Gastrocnemius medialis (tissue), 4 donors: ENCODE measurements at places on chromosomes 3 and 15. TPM values are rescaled to one million over a fixed set of nuclear protein-coding genes. Genes with fewer than 3 reads are reported as not detected.

SRGAP3 gene
- 2.1 TPM for total RNA-seq

TMEM212 gene
- total RNA-seq: not detected

SLC22A14 gene
- total RNA-seq: not detected

KLF15 gene
- 118 TPM for total RNA-seq

RNF13 gene
- total RNA-seq: 62.8 TPM

- no peak for DNase-seq
These were observed 25.4 kb downstream of the SEC61A1 start for GRCh38 chr3:128077665-128078064.

- DNase-seq: no peak
These were observed 61.8 kb downstream of the RUBCN start for GRCh38 chr3:197674741-197675562.

- DNase-seq: no peak
These were observed 13.6 kb downstream of the C3orf20 start for GRCh38 chr3:14688525-14688924.

DNA sequence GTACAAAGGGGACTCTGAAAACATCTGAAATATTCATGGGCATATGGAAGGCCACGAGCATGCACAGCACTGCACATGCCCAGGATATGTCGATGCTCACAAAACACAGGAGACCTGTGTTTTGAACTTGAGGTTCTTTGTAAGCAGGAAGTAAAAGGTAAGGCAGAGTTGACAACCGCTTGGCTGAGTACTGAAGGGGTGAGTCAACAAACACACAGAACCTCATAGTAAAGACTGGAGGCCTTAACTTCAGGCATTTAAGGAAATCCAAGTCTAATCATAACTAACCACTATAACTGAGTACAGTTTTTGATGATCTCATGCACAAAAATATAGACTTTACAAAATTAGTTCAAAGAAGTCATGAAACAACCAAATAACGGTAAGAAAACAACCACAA is 80.6 kb downstream of the MYO9A start:
- DNase-seq: no peak

GRCh38 chr15:22956978-22957260 is 23.2 kb downstream of the CYFIP1 start:
- DNase-seq: no peak

DNA sequence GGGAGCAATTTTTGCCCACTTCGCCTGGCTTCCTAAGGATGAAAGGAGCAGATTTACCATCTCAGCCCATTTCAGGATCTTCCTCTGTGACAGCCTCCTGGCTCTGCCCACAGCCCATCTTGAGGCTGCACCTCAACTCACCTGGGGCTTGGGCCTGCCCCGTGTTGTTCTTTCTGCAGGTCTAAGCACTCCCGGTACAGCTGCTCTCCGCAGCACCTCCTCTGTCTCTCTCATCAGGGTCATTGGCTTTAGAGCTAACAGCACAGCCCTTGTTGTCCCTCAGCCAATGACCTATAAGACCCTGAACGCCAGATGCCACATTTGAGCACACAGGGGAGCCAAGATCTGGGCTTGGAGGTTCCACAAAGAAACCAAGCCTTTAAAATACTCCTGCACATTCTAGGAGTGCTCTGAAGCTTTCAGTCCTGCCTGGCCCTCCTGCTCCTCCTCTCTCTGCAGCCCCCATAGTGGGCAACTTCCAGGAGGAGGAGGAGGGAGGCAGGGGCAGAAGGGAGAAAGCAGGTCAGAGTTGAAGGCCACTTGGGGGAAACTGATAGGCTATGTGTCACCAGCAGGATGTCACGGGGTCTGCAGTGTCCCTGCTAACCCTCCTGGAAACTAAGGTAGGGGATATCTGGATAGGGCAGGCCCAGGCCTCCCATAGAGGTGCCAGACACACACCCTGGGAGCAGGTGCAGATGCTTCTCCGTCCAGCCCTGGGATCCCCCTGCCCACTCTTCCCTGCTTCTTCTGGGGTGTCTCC is 115.6 kb downstream of the ETFA start:
- DNase-seq: no peak

GRCh38 chr3:161644891-161645635 is 148.5 kb downstream of the OTOL1 start:
- no peak for DNase-seq

GRCh38 chr15:81268881-81269601 is 54.9 kb downstream of the STARD5 start:
- DNase-seq: no peak

- no peak for DNase-seq
These were observed 3.6 kb downstream of the RTP2 start for GRCh38 chr3:187698499-187699399.

DNA sequence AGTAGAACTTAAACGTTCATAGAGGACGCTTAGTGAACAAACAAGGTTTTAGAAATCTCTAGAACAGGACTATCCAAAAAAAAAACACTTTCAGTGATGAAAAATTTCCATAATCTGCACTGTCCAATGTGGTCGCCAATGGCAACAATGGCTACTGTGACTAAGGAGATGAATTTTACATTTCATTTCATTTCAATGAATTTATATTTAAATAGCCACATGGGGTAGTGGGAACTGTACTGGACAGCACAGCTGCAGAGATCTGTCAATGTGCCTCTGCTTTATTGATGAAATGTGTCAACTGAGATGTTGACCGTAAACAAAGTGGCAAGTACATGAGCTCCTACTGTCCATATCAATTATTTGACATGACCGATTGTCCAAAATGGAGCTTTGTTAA is 222.5 kb downstream of the MAGI1 start:
- no peak for DNase-seq

DNA sequence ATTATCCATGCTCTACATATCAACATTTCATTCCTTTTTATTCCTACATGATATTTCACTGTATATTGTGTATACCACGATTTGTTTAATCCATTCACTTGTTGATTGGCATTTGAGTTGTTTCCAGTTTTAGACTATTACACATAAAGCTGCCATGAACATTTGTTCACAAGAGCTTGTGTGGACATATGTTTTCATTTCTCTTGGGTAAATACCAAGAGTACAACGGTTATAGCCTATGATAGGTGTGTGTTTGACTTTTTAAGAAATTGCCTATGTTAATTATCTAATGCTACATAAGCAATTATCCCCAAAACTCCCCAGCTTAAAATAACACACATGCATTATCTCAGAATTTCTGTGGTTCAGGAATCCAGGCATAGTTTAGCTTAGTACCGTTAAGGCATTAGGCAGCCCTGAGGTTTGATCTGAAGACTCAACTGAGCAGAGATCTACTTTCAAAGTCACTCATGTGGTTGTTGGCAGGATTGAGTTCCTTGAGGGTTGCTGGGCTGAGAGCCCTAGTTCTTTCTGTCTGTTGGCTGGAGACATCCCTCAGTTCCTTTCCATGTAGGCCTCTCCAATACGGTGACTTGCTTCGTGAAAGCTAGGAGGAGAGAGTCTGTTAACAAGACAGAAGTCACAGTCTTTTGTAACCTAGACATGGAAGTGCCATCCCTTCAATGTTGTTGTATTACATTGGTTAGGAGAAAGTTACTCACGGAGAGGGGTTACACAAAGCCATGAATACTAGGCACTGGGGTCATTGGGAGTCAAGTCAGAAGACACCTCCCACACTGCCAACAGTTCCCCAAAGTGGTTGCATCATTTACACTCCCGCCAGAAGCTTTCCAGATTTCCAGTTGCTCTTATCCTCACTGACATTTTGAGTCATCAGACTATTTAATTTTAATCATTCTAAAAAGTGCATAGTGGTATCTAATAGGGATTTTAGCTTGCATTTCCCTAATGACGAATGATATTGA is 21.0 kb upstream of the PCSK6 start:
- DNase-seq: no peak

DNA sequence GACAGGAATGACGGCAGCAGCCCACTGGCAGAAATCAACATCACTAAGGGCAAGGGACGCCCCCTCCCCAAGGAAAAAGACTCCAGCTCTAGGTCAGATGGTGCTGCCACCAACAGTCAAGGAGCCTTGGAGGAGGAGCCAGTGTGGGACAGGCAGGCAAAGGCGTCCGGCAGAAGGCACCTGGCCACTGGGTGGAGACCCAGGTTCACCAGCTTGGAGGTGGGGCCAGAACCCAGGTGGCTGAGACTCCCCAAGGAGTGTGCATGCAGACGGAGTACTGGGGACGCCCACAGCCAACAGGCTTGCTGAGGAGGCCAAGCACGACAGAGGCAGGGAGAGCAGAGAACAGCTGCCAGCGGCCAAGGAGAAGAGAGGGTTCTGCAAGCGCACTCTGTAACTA is 35.2 kb downstream of the PTPN23 start:
- no peak for DNase-seq

- no peak for DNase-seq
These were observed 6.5 kb downstream of the RFTN1 start for GRCh38 chr3:16506884-16507577.

DNA sequence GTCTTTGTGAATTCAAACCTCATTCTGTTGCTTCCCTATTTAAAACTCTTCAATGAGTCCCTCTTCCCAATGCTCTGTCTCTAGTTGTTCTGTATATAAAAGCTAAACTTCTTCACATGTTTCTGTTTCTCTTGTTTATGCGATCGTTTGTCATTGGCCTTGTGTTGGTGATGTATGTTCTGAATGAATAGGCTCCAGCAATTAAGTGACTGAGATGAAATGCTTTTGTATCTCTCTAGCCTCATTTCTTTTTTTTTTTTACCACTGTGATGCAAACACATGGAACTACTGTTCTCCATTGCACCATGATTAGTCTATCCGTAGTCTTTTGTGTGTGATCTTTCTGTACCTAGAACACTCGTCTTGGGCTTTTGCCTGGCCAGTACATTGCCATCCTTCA is 380.5 kb upstream of the TPRG1 start:
- DNase-seq: no peak

DNA sequence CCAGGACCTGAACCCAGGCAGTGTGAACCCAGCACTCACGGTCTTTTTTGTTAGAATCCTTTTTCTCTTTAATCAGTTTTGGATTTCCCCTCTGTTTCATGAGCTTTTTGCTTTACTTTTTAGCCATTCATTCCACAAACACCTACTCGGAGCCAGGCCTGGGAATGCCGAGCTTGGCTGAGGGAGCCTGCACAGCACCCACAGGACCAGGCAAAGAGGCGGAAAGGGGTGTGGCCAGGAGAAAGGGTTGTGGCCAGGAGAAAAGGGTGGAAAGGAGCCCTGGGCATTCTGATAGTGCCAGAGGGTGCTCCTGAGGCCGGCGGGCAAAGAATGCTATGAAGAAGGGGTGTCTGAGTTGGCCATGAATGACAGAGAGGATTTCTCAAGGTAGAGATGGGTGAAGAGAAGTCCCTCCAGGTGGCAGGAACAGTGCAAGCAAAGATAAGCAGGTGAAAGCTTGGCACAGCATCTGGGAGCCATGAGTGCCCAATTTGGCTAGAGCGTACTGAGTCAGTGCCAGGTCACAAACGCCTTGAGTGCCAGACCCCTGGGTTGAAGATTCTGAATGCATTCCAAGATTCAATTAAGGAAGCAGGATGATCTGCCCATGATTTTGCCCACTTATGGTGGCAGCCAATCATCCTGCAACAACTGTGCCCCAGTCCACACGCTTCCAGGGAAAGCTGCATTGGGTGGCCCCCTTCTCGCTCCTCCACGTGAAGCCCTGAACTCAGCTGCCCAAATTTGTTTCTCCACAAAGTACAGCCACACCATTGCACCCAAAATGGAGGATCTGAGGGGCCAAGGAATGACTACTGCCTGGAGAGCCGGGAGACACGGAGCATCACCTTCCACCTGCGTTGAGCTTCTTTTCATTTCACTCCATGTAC is 157.2 kb downstream of the XXYLT1 start:
- no peak for DNase-seq

DNA sequence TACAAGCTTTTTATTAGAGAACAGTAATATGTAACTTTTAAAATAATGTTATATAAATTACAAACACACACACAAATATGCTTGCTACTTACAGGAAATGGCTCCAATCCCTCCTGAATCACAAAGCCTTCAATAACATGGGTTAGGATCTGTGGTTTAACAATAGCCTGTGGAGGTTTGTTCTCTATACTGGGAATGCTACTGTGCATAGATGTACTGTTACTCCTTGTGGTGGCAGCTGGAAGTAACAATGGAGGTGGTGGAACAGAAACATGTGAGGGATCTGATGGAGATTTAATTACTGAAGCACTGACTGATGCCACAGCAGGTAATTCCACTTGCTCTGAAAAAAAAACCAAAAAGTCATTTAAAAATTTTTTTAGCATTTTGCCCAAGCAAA is 64.4 kb downstream of the PHC3 start:
- DNase-seq: no peak

GRCh38 chr3:112734736-112735350 is 93.9 kb upstream of the CCDC80 start:
- peak; percentile 14 for DNase-seq

DNA sequence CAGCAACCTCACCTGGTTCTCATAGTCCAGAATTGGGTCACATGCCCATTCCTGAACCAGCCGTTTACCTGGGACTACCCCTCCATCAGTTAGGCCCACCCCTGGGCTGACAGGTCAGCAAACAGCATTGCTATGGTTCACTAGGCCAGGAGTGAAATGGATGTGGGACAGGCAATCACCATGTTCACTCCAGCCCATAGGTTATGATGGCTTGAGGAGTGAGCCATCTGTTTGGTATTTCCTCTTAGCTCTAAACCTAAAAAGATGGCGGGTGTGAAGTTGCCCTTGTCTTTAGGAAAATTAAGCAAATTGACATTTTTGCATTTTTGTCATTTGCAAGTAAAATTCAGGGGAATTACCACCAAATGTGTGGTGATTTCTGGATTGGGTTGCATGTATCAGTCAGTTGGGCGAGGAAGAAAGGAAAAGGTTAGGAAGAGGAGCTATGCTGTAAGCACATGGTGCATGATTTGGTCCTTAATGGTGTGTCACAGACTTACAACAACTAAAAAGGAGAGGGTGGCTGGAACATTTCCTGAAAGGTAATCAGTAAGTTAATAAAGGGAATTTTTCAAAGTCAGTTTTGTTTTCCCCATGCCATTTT is 17.2 kb downstream of the NXPE3 start:
- no peak for DNase-seq

- DNase-seq: no peak
These were observed 44.2 kb upstream of the BCL2A1 start for GRCh38 chr15:80015156-80015555.

GRCh38 chr15:89812011-89812846 is 2.4 kb downstream of the ANPEP start:
- peak; percentile 62 for DNase-seq

- no peak for DNase-seq
These were observed 13.4 kb upstream of the BMF start for GRCh38 chr15:40121911-40122638.

- no peak for DNase-seq
These were observed 23.4 kb upstream of the SLC2A2 start for GRCh38 chr3:171049861-171050444.

- DNase-seq: no peak
These were observed 206.5 kb downstream of the DTWD1 start for GRCh38 chr15:49827311-49827710.

GRCh38 chr15:100570735-100571313 is 31.2 kb downstream of the LINS1 start:
- no peak for DNase-seq
